ENCODE measurements at places on chromosomes 11 and 22.
A peak's percentile ranks its signal among the peaks of the same experiment; 100 is the strongest.

- DNase-seq: no peak
These were observed 7.5 kb upstream of the NAALADL1 start for GRCh38 chr11:65065851-65066250.

DNA sequence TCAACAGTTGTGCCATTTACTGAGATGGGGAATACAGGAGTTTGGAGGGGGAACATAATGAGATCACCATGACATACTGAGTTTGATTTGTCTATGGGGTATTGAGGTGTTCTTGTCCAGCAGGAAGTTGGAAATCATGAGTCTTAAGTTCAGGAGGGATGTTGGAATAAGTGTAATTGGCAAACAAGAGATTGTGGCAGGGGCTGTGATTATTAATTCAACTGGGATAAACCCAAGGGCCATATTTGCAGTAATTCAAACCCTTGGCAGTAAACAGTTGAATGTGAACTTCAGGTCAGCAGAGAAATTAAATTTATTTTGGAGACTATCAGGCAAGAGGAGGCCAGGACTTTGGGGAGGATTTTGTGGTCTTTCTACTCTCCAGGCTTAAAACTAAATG, 33.4 kb downstream of the ADM start:
- DNase-seq: no peak

- no peak for DNase-seq
These were observed 60.9 kb upstream of the MYEOV start for GRCh38 chr11:69232821-69233743.

DNA sequence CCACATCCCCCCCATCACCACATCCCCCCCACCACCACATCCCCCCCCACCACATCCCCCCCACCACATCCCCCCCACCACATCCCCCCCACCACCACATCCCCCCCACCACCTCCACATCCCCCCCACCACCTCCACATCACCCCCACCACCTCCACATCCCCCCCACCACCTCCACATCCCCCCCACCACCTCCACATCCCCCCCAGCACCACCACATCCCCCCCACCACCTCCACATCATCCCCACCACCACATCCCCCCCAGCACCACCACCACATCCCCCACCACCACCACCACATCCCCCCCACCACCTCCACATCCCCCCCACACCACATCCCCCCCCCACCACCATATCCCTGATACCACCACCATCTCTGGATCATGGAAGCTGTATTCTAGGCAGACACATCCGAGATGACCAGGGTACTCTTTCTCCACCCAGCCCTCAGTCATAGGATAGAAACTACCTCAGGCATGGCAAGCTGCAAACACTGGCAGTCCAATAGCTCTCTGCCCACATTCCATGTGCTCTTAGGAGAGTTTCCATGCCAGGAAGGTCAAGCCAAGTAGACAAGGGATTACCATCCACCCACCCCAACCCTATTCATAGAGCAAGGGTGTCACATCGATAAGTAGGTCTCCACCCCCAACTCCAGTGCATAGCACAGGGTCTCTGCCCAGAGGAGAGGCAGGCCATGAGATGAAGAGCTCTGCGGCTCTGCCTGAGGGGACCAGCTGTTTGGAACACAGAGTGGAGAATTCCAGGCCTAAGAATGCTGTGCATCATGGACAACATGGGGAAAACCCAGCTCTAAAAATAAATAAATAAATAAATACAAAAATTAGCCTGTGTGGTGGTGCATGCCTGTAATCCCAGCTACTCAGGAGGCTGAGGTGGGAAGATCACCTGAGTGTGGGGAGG, 33.0 kb upstream of the TEAD1 start:
- DNase-seq: no peak

DNA sequence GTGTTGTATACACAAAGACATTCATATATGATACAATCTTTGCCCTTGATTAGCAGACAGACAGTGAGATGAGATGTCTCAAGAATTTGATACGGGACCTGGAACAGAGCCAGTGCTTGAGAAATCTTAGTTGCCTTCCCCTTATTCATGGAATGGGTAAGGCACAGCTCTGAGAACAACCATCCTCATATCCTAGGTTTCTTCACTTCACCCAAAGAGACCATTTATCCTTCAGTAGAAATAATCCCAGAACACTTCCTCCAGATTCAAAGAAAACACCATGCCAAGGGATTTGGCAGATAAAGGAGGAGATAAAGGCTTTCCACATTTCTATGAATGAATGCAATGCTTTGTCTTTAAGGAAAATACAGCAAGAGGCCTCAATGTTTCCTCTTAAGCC, 8.8 kb upstream of the IZUMO1R start:
- DNase-seq: no peak

DNA sequence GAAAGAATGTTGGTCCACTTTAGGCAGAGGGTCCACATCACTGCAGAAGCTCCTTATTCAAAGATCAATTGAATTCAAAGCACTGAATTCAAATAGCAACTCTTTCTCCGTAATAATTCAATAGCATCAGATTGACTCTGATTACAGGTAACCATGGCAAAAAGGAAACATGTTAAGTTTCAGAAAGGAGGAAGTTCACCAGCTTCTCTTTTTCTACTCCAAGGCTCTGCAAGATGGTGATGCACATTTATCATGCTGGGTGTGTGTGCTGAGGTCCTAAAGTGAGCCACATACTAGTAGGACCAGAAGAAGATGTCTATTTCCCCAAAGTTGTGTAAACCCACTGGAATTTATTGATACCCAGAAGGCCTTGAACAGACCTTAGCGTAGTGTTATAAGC, 18.0 kb upstream of the DRD2 start:
- DNase-seq: no peak

DNA sequence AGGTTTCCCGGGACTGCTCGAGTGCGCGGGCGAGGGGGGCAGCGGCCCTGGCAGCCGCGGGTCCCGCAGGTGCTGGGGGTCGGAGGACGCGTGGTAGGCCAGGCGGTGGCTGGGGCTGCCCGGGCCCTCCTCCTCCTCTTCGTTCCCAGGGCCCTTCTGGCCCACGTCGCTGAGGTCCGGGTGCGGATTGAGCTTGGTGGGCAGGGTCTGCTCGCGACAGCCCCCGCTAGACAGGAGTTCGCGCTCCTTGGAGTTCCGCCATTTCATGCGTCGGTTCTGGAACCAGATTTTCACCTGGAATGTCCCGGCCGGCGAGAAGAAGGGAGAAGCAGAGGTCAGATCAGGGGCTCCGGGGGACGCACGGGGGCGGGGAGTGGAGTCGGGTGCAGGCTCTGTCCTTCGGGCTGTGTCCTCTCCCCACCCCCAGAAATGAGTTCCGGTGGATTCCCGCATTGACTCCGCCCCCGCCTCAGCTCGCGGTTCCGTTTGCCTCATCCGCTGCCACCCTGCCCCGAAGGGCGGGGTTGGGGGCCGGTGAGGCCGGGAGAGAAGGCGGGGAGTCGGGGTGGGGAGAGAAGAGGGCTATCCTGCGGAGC, 3.9 kb downstream of the DBX1 start:
- peak; percentile 70 for DNase-seq

DNA sequence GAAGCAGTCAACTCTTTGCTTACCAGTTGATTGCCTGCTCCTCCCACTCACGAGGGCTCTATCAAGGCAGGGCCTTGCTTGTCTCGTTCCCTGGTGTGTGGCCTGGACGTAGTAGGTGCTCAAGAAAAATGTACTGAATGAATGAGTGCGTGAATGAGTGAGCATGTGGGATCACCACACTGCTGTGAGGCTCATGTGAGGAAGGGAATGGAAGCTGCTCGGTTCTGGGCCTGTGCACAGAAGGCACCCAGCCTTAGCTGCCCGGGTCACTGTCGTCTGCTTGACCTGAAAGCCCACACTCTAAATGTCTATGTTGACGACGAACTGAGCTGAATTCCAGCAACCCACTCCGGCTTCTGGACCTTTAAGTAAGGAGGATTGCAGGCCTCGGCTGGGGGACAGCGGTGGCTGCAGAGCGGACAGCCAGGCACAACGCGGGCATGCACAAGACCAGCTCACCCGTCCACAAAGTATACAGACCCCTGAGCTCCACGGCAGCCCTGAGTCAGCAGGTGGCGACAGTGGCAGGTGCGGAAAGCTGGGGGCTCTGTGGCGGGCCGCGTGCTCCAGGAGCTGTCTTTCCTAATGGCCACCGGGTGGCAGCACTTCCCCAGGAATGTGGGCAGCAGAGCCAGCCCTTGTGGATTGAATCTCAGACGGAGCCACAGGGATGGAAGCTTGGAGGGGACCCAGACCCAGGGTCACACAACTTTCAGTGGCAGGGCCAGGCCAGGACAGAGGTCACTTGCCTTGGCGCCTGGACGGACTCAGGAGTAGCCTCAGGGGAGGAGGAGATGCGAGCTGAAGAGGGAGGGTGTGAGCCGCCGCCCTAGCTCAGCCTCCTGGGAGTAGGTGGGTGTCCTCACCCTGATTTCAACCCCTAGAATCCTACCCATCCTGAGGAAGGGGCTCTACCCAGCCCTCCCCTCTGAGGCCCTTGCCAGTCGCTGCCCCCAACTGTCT, 5.0 kb upstream of the PICK1 start:
- DNase-seq: peak; percentile 83

DNA sequence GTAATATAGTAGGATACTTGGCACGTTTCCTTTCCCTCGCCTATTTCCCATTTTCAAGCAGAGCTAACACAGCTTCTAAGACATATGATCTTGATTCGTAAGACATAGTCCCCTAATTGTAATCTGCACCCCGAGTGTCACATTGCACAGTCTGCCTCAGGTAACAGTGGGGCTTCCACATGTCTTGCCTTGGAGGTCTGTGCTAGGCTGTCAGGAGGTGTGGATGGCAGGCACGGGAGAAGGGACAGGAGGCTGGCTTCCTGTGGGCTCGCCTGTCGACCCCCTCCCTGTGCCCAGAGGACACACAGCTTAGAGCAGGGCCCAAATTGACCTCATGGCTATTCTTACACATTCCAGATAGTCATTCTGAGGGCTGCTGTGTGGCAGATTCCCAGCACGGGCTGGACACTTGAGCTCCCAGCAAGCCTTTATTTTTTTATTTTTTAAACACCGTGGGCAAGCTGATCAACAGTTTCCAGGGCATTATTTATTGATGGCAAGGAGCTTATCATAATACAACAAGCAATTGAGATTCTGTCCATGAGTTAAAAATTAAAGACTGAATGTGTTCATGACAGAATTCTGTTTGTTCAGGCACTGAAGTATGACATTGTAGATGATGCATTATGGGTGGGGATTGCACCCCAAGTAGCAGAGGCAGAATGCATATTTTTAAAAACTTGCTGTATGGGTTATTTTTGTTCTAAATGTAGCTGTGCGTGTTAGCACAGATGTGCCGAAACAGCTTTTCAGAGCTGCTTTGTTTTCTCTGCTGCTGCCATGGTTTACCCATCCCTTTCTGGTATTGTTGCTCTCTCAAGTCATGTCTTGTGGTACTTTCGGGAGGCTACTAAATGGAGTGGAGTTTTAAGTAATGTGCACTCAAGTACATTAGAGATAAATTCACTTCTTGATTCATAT, 113.0 kb downstream of the ATXN10 start:
- DNase-seq: no peak

DNA sequence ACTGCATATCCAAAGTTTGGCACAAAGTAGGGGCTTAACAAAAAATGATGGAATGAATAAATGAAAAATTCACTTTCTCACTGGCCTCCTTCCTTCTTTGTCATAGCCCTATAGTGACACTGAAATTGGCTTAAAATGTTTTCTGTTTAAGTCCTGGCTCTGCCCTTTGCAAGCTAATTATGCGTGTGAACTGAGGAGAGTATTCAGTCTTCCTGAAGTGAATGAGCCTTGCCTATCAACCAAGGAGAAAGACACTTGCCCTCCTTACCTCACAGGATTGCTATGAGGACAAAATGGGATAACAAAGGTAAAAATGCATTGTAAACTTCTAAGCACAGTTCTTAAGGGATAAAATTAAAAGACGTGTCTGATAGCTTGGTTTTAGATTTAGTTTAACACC, 729.8 kb upstream of the ANO3 start:
- DNase-seq: no peak

DNA sequence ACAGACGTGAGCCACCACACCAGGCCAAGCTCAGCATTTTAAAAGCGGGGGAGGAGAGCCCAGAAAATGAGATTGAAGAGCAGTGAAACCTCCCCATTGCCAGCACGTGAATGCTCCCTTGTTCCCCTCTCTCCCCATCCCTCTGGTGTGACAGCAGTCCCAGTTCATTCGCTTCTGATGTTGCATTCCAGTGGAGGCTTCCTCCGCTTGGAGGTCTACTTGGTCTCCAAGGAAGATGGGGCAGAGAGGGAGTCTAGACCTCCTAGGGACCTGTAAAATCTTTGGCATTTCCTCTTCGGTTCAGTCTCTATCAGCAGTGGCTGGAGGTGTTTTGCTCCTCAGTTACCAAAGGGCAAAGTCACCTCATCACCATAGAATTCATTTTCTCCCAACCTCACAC, 30.2 kb upstream of the EP300 start:
- DNase-seq: no peak

- DNase-seq: no peak
These were observed 13.1 kb downstream of the TBCEL start for GRCh38 chr11:121037016-121037415.

DNA sequence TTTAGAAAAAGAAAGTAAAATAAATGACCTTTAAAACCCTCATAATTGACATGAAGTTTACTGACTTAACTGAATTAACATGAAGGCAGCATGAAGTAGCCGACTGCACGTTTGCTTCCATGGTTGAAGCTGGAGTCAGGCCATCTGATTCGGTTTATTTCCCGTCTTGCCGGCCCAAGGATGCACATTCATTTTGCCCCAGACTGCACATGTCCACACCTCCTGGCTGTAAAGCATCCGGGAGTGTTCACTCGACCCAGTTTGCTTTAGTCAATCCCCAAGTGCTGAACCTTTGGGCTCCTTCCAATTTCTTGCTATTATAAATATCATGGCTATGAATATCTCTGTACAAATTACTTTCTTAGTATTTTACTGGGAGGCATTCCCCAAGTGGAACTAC, 17.7 kb upstream of the TUB start:
- DNase-seq: no peak

DNA sequence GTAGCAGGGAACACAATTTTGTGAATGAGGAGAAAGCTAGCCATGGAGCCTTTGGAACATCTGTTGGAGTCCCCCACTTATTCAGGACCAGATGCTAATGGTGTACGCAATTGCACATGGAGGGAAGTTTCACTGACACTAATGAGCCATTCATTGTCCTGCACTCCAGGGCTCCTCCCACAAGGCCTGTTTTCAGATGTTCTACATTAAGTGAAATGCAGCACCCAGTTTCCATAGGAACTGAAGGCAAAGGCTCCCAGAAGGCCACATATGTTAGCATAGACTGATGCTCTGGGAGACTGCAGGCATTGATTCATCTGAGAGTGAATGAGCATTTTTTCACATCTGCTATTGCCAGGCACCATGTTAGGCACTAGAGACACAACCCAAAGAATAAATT, 399.5 kb downstream of the ETS1 start:
- DNase-seq: no peak
